ENCODE measurements at places on chromosomes 2 and 18. TPM values are rescaled to one million over a fixed set of nuclear protein-coding genes. Genes with fewer than 3 reads are reported as not detected.

HOXD1 gene
- 6.6 TPM for polyA plus RNA-seq

KYNU gene
- polyA plus RNA-seq, result 0.04 TPM

GAREM1 gene
- polyA plus RNA-seq, result 0.69 TPM

SOS1 gene
- polyA plus RNA-seq, result 22.2 TPM

TMEM17 gene
- polyA plus RNA-seq, result 2.0 TPM

MRPL19 gene
- polyA plus RNA-seq, result 13.0 TPM

RMC1 gene
- polyA plus RNA-seq, result 27.4 TPM

MPP4 gene
- 5.6 TPM for polyA plus RNA-seq

GLS gene
- polyA plus RNA-seq, result 49.0 TPM

RAX gene
- not detected for polyA plus RNA-seq

CDH20 gene
- polyA plus RNA-seq, result not detected

RMDN2 gene
- 0.49 TPM for polyA plus RNA-seq

ACMSD gene
- not detected for polyA plus RNA-seq

SCN3A gene
- not detected for polyA plus RNA-seq

SLC30A3 gene
- polyA plus RNA-seq, result 79.9 TPM

AQP12A gene
- polyA plus RNA-seq, result not detected

RAB10 gene
- 37.2 TPM for polyA plus RNA-seq

CDH2 gene
- 37.6 TPM for polyA plus RNA-seq

GMCL1 gene
- polyA plus RNA-seq, result 3.8 TPM

DYNAP gene
- polyA plus RNA-seq, result not detected

TSGA10 gene
- polyA plus RNA-seq, result 0.05 TPM

TXNDC2 gene
- polyA plus RNA-seq, result not detected

CD8B2 gene
- polyA plus RNA-seq, result not detected

VWA3B gene
- polyA plus RNA-seq, result not detected

IL36G gene
- not detected for polyA plus RNA-seq

TANC1 gene
- polyA plus RNA-seq, result 52.2 TPM

PDCL3 gene
- polyA plus RNA-seq, result 12.7 TPM

SLC5A7 gene
- polyA plus RNA-seq, result not detected

FAM228A gene
- 0.36 TPM for polyA plus RNA-seq

RPRM gene
- polyA plus RNA-seq, result not detected

NEURL3 gene
- not detected for polyA plus RNA-seq

IL36B gene
- not detected for polyA plus RNA-seq

CCDC102B gene
- polyA plus RNA-seq, result 0.35 TPM

MC4R gene
- not detected for polyA plus RNA-seq

ERMN gene
- polyA plus RNA-seq, result not detected

ARHGAP25 gene
- polyA plus RNA-seq, result 0.50 TPM

PSME4 gene
- polyA plus RNA-seq, result 24.7 TPM

NTSR2 gene
- polyA plus RNA-seq, result not detected

RTP5 gene
- polyA plus RNA-seq, result not detected

TMEM163 gene
- 2.8 TPM for polyA plus RNA-seq

LRRC30 gene
- polyA plus RNA-seq, result not detected

ITGA6 gene
- polyA plus RNA-seq, result 14.6 TPM

HOXD13 gene
- polyA plus RNA-seq, result not detected

Measured in endothelial cell of umbilical vein (primary cell).